ENCODE measurements at places on chromosomes 5 and 9. TPM values are rescaled to one million over a fixed set of nuclear protein-coding genes. Genes with fewer than 3 reads are reported as not detected.

Gene ATP6V1G1
- total RNA-seq = 176 TPM

Gene RPS14
- 1,897 TPM for total RNA-seq

Gene CNOT8
- total RNA-seq = 43.4 TPM

Gene WDR31
- 2.0 TPM for total RNA-seq

Gene PALM2AKAP2
- total RNA-seq = 0.22 TPM

Gene DOCK8
- total RNA-seq = 0.41 TPM

Gene AFAP1L1
- total RNA-seq = 0.18 TPM

Gene TXNDC8
- 0.63 TPM for total RNA-seq

Gene FCHSD1
- total RNA-seq = 12.7 TPM

Gene TNFSF8
- 0.22 TPM for total RNA-seq

Gene FOXD4
- 1.5 TPM for total RNA-seq

Gene OBP2B
- 0.33 TPM for total RNA-seq

Gene FGF18
- total RNA-seq = 0.22 TPM

Gene CKMT2
- 7.7 TPM for total RNA-seq

Data from motor neuron (in vitro differentiated cells).